CD14-positive monocyte (primary cell): ENCODE measurements at places on chromosomes 12 and 14. TPM values are rescaled to one million over a fixed set of nuclear protein-coding genes. Genes with fewer than 3 reads are reported as not detected.

DNA sequence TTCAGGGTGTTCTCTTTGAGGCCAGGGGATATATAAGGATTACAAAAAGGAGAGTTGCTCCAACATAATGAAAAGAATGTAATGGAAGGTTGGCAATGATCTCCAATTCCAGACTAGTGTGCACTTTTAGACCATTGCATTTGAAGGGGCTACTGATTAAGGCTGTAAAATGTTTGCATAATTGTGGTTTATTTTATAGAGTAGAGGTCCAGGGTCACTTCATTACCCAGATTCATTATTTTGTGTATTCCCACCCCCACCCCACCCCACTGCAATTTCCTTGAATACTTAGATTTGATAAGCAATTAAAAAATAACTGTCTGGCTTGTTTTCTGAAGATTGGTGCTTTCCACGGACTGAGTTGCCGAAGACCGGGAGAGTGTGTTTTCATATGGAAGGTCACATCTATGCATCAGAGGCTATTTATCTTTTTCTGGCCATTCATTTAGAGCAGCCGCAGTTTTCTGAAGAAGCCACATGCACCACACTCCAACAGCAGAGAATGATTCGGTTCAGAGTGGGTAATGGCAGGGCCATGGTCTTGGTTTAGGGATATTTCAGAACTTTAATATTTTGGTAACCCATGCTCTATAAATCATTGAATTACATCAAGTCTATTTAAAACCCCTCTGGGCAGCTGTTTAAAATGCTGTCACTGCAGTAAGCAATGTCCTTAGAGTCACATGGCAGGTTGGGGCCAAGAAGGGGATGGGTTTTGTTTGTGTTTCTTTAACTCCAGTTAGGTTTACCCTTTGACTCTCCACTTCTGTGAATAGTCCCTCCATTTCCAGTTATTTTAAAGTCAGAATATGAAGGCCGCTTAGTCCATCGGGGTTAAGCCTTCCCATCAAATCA is 94.6 kb downstream of the TMEM30B start:
- no peak overlapping the region for H3K4me3 ChIP-seq
- H3K27ac ChIP-seq, result no peak overlapping the region
- H3K27me3 ChIP-seq, result peaks cover 66% of the 10 kb centered on the region
- peaks cover 2% of the 10 kb centered on the region for H3K4me1 ChIP-seq
- no peak for DNase-seq

GRCh38 chr14:52759145-52759544 is 29.2 kb downstream of the STYX start:
- H3K4me1 ChIP-seq, result no peaks in the 10 kb centered on the region
- H3K27me3 ChIP-seq, result no peaks in the 10 kb centered on the region
- peaks cover 59% of the 10 kb centered on the region for H3K36me3 ChIP-seq
- DNase-seq, result no peak

- H3K4me1 ChIP-seq, result peaks cover 10% of the 10 kb centered on the region
- H3K4me3 ChIP-seq, result no peak overlapping the region
- H3K27me3 ChIP-seq, result peaks cover 63% of the 10 kb centered on the region
- no peaks in the 10 kb centered on the region for H3K36me3 ChIP-seq
- DNase-seq, result peak; percentile 10
Observed at GRCh38 chr14:52365071-52365470, 51.0 kb downstream of the PTGER2 start.

The MIP gene
- not detected for polyA plus RNA-seq
